ENCODE measurements at places on chromosomes 1 and 21.

GRCh38 chr1:55428944-55429931, 214.1 kb upstream of the USP24 start:
- no peak overlapping the region for H3K4me3 ChIP-seq
- no peaks in the 10 kb centered on the region for H3K27me3 ChIP-seq
- H3K27ac ChIP-seq = no peak overlapping the region
- peak; percentile 35 for DNase-seq
- no peaks in the 10 kb centered on the region for H3K4me1 ChIP-seq

GRCh38 chr1:184506481-184506880, 119.7 kb downstream of the C1orf21 start:
- no peaks in the 10 kb centered on the region for H3K27me3 ChIP-seq
- H3K4me1 ChIP-seq = peaks cover 13% of the 10 kb centered on the region
- H3K27ac ChIP-seq = no peak overlapping the region
- peaks cover 4% of the 10 kb centered on the region for H3K36me3 ChIP-seq

- H3K27ac ChIP-seq = no peak overlapping the region
- no peaks in the 10 kb centered on the region for H3K4me1 ChIP-seq
- no peaks in the 10 kb centered on the region for H3K27me3 ChIP-seq
- DNase-seq = no peak
- no peaks in the 10 kb centered on the region for H3K36me3 ChIP-seq
Measured at GRCh38 chr1:57142169-57142568, 176.4 kb upstream of the C8B start.

- DNase-seq = peak; percentile 80
- no peak overlapping the region for H3K4me3 ChIP-seq
- peaks cover 46% of the 10 kb centered on the region for H3K36me3 ChIP-seq
Measured at GRCh38 chr1:201408176-201408833, 9.2 kb upstream of the LAD1 start.

DNA sequence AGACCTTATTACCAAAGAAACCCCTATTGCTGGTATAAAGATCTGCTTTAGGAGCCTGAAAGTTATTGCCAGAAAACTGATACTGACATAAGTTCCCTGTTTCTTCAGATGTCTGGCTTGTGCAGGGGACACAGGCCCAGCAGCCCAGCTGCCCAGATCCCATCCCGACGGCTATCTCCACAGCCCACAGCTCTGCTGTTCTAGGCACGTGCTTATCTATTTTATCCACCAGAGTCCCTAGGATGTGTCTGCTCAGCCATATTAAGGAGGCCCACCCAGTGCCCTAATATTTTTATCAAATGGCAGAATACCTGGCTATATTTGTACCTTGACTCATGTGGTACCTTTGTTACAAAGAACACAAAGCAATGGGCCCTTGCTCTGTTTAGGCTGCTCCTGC, 58.9 kb downstream of the DDX20 start:
- no peaks in the 10 kb centered on the region for H3K4me1 ChIP-seq
- H3K4me3 ChIP-seq = no peak overlapping the region
- H3K27ac ChIP-seq = no peak overlapping the region

DNA sequence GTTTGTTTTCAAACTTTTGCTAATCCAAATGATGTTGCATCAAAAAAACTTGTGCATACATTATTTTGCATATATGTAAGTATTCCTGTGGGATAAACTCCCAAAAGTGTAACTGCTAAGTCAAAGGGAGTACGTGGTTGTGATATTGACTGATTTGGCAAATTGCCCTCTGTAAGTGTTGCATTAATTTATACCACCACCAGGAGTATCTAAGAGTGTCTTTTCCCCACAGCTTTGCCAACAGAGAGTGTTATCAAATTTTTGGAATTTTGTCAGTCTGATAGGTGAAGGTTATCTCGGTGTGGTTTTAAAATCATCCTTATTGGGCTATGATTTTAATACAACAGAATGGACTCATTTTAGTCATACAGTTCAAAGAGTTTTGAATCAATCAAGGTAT, 30.1 kb upstream of the PARP1 start:
- H3K27me3 ChIP-seq = peaks cover 3% of the 10 kb centered on the region
- H3K4me3 ChIP-seq = no peak overlapping the region
- H3K36me3 ChIP-seq = no peaks in the 10 kb centered on the region
- DNase-seq = no peak

GRCh38 chr1:53122961-53123413, 19.5 kb downstream of the SLC1A7 start:
- peak overlapping the region; percentile 69 for H3K27ac ChIP-seq
- no peaks in the 10 kb centered on the region for H3K27me3 ChIP-seq
- H3K36me3 ChIP-seq = no peaks in the 10 kb centered on the region
- DNase-seq = peak; percentile 47
- no peak overlapping the region for H3K4me3 ChIP-seq

GRCh38 chr21:33815143-33815707, 100.4 kb downstream of the ATP5PO start:
- H3K4me1 ChIP-seq = peaks cover 14% of the 10 kb centered on the region
- peak; percentile 78 for DNase-seq
- peaks cover 32% of the 10 kb centered on the region for H3K36me3 ChIP-seq
- H3K27ac ChIP-seq = peak overlapping the region; percentile 13
- H3K4me3 ChIP-seq = no peak overlapping the region

- no peaks in the 10 kb centered on the region for H3K27me3 ChIP-seq
- H3K4me1 ChIP-seq = peaks cover 2% of the 10 kb centered on the region
- no peak overlapping the region for H3K27ac ChIP-seq
- no peak overlapping the region for H3K4me3 ChIP-seq
- DNase-seq = no peak
- no peaks in the 10 kb centered on the region for H3K36me3 ChIP-seq
Measured at GRCh38 chr1:59779949-59780348, 34.8 kb upstream of the HOOK1 start.

DNA sequence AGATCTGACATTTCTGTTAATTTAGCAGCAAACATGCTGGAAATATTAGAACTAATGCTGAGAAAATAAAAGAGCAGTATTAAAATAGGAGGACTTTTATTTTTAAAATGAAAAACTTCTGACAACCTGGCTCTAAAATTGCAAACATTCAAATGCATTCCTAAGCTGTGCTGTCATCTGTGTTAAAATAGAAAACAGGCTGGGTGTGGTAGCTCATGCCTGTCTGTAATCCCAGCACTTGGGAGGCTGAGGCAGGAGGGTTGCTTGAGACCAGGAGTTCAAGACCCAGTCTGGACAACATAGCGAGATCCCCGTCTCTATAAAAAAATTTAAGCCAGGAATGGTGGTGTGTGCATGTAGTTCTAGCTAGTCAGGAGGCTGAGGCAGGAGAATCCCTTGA, 44.6 kb downstream of the MIGA1 start:
- peak; percentile 42 for DNase-seq
- H3K36me3 ChIP-seq = peaks cover 2% of the 10 kb centered on the region
- no peaks in the 10 kb centered on the region for H3K4me1 ChIP-seq
- no peak overlapping the region for H3K27ac ChIP-seq

DNA sequence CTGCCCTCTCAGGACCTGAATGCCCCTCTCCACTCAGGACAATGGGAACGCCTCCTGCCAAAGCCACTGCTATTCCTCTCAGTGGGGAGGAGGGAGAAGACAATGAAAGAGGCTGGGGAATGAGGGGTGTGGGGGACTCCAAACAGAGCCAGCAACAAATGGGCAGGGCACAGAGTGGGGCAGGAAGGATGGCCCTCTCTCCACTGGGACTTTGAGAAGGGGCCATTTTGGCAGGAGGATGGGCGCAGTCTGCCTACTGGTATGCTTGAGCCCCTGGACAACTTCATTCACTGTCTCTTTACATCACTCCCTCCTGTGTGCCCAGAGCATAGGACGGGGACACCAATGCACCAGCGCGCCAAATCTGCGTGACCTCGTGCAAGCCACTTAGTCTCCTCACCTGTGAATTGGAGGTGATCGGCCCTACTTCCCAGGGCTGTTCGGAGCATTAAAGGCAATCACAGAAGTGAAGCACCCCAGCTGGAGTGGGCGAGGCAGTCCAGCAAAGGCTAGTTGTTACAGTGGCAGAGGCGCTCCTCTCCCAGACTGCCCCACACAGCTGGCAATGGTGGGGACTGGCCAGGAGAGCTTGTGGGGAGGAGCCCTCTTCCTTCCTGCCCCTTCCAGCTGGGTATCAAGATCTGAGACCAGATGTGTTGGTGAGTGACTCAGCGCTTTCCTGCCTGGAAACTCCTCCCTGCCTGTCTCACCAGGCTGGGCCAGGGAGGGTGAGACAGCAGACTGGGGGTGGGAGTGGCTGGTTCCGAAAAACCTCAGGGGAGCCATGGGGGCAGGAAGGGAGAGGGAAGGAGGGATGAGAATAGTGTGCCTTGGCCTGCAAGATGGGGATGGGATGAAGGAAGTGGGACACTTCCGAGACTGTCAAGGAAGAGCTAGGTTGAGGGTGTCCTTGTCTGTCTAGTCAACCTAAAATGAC, 22.4 kb upstream of the SYNC start:
- H3K4me3 ChIP-seq = no peak overlapping the region
- no peaks in the 10 kb centered on the region for H3K27me3 ChIP-seq
- no peak overlapping the region for H3K27ac ChIP-seq
- peak; percentile 59 for DNase-seq

DNA sequence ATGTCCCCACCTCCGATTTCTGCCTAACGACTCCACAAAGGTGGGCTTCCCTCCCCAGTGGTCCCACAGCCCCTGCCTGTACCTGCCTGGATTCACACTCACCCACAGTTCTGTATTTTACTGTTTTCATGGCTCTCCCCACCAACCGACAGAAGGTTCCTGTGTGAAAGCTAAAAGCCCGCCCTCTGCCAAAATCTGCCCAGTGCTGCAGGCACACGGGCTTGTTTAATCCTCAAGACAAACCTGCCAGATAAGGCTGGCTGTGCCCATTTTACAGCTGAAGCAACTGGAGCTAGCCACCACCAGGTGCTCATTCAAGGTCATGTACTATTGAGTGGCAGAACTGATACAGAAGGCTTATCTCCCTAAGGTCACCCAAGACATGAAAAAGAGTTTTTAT, 114.5 kb downstream of the HIVEP3 start:
- H3K27ac ChIP-seq = no peak overlapping the region
- H3K4me1 ChIP-seq = peaks cover 12% of the 10 kb centered on the region

- peaks cover 59% of the 10 kb centered on the region for H3K27me3 ChIP-seq
- H3K4me3 ChIP-seq = no peak overlapping the region
- H3K27ac ChIP-seq = no peak overlapping the region
- H3K4me1 ChIP-seq = peaks cover 5% of the 10 kb centered on the region
Measured at GRCh38 chr1:55000110-55001085, 1.7 kb downstream of the BSND start.

DNA sequence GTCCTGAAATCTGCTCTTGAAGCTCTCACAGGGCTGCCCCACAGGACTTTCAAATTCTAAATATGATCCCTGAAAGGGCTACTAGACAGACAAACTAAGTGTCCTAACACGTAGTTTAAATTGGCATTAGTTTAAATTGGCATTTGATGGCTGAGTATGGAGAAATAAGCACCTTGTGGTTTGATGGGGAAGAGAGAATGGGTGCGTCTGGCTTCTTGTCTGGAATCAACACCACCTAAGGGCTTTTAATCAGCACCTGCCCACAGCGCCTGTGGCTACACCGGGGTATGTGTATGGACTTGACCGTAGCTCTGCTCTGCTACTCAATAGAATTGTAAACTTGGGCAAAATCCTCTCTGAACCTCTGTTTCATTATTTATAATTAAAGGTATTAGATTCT, 5.7 kb upstream of the LAMB3 start:
- H3K36me3 ChIP-seq = no peaks in the 10 kb centered on the region
- no peak overlapping the region for H3K27ac ChIP-seq
- H3K4me1 ChIP-seq = peaks cover 22% of the 10 kb centered on the region
- no peak for DNase-seq

GRCh38 chr1:26996024-26996423, 2.5 kb downstream of the TRNP1 start:
- H3K4me3 ChIP-seq = no peak overlapping the region
- no peak for DNase-seq
- peaks cover 59% of the 10 kb centered on the region for H3K27me3 ChIP-seq
- H3K4me1 ChIP-seq = peaks cover 40% of the 10 kb centered on the region
- H3K27ac ChIP-seq = no peak overlapping the region

- H3K27me3 ChIP-seq = no peaks in the 10 kb centered on the region
- peak; percentile 20 for DNase-seq
- H3K36me3 ChIP-seq = peaks cover 5% of the 10 kb centered on the region
- H3K4me1 ChIP-seq = no peaks in the 10 kb centered on the region
- H3K4me3 ChIP-seq = no peak overlapping the region
Measured at GRCh38 chr1:167763525-167764220, 41.9 kb downstream of the MPZL1 start.

DNA sequence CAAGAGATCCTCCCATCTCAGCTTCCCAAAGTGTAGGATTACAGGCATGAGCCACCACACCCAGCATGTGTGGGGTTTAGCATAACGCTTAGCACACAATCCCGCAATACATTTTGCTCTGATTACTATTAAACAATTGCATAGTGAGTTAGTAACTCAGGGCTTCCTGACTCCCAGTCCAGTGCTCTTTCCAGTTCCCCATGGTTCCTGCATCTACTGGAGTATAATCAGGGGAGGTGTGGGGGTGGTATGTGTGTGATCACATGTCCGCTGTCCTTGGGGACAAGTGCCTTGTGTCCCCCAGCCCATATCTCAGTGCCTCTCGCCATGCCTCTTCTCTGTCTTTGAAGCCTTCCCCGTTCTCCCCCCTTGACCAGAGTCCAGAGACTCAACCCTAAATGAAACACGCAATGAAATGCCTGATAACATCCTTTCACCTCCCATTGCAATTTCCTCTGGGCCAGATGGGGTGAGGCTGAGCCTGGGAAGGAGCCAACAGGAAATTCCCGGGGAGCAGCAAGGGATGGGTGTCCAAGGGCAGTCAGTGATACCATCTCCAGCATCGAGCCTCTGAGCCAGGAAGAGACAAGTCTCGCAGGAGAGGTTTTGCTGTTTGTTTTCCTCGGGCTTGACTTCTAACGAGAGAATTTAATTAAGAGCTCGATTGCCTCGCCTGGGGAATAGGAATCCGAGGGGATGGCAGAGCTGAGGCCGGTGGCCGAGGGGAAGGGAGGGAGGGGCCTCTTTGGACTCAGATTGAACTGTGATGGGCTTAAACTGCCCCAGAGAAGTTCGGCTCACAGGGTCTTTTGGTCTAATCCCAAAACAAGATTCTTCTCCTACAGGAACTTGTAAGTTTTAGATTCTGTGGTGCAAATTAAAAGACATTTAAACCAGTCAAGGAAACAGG, 7.7 kb upstream of the HTR1D start:
- peaks cover 8% of the 10 kb centered on the region for H3K27me3 ChIP-seq
- no peak overlapping the region for H3K27ac ChIP-seq
- peaks cover 3% of the 10 kb centered on the region for H3K4me1 ChIP-seq
- H3K36me3 ChIP-seq = no peaks in the 10 kb centered on the region
- H3K4me3 ChIP-seq = no peak overlapping the region

DNA sequence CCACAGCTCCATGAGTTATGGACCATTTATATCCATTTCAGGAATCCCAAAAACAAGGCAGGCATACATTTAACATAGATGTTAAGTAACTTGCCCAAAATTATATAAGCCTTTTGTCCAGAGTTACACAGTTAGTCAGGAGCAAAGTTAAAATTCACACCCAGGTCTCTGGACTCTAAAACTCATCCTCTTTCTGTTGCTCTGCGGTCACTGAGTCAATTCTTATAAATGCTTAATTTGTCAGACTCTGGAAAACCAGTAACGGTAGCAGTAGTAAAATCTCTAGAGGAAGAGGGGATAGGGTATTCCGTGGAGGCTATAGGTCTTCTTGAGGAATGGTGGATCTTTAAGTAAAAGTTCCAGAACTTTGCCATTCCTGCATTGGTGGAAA, 223.6 kb upstream of the JUN start:
- peaks cover 2% of the 10 kb centered on the region for H3K4me1 ChIP-seq
- no peak overlapping the region for H3K4me3 ChIP-seq
- no peaks in the 10 kb centered on the region for H3K27me3 ChIP-seq
- no peaks in the 10 kb centered on the region for H3K36me3 ChIP-seq
